ENCODE measurements at places on chromosomes 7 and 10. TPM values are rescaled to one million over a fixed set of nuclear protein-coding genes. Genes with fewer than 3 reads are reported as not detected.

CREB5 gene
- total RNA-seq, result 27.9 TPM

PSMG3 gene
- total RNA-seq, result 27.5 TPM

VTI1A gene
- total RNA-seq, result 31.1 TPM

MACC1 gene
- 46.0 TPM for total RNA-seq

CNPY1 gene
- not detected for total RNA-seq

CACNA2D1 gene
- total RNA-seq, result 18.9 TPM

PRKCQ gene
- total RNA-seq, result 0.43 TPM

HACD1 gene
- total RNA-seq, result 30.3 TPM

DNA sequence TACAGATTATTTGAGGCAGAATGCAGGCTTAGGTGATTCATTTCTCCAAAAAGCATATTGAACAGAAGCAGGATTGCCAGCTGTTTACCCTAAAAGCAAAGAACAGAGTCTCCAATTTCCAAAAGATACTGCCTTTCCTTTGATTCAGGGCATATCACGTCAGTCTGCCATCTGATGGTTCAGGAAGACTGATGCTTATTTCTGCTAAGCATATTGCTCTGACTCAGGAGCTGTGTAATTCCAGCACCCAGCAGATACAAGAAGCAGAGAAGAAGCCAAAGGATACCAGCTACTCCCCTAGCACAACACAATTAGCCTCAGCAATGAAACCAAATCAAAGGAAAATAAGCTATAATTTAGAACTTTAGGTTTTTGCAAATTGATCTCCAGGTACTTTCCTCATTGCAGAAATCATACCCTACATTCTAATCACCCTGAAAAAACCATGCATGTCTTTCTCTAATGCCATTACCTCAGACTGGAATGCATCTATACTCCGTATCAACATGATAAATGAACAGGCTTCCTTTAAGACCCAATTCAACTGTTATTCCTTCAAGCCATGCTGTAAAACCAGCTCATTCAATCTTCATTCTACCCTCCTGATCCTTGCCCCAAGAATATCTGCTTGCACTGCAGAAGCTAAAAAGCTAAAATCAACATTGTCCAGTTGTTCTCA, 55.1 kb downstream of the ABI1 start:
- peak; percentile 11 for DNase-seq

GRCh38 chr7:150860291-150860977, 8.1 kb downstream of the AOC1 start:
- no peak for DNase-seq

DNA sequence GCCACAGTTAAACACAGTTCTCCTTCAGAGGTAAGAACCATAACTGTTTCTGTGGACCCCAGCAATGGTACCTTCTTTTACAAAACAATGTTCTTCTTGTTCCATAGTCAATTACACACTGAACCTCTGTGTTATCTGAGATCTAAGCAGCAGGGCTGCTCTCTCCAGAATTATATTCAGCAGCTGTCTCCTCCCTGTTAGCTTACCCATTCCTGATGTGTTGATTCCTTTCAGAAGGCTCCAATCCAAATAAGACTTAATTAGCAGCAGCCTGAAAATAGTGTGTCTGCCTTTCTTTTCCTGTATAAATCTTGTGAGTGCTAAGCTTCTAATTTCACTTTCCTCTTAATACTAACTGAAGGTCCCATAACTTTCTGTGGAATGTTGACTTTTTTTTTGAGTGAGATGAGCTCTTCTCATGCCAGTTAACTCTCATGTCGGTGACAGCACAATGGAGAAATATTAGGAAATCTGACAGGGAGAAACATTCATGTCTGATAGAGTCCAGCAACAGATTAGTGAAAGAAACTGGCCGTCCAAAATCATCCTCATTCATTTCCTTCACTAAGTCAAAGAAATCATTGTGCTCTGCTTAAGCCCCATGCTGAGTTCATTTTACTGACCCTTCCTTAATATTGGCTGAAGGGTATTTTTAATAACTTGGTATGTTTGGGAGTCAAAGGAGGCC, 226.5 kb downstream of the PRKG1 start:
- no peak for DNase-seq

DNA sequence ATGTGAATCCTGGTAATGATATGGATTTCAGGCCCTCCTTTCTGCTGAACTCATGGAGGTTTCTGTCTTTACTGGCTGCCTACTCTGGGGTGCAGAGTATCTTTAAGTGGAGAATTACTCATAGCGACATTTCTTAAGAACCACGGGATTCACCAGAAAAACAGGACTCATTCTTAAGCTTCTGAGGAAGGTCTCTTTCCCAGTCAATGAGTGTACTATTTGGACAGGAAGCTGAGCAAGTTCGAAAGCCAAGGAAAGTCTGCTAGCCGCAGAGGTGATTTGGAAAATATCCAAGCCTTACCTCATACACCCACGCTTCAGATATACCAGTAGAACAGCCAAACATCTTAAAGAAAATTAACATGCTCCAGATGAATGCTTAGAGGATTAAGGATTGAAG, 377.6 kb upstream of the MYO3A start:
- peak; percentile 18 for DNase-seq

GRCh38 chr10:113982769-113983168, 60.9 kb upstream of the ADRB1 start:
- DNase-seq, result peak; percentile 49

- DNase-seq, result no peak
Observed at GRCh38 chr10:16883084-16883483, 65.9 kb upstream of the RSU1 start.

GRCh38 chr7:1552200-1552599, 3.8 kb downstream of the TMEM184A start:
- no peak for DNase-seq

DNA sequence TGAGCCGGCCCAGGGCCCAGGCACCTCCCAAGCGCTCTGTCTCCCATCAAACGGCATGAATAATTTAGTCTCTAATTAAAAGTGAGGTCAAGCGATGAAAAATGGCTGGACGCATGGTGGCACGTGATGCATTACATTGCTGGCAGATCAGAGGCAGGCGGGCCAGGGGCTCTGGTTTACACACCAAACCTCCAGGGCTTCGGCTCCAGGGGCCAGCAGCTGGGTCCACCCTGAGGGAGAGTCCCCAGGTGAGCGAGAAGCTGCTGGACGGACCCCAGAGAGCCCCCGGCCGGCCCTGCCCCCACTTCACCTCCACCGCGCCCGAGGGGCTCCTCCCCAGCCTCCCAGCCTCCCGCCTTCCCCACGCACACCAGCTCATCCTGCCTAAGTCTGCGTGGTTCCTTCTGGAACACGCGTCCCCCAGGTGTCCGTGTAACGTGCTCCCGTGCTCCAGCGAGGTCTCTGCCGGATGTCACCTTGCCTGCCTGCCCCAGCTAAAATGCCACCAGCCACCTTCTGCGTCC, 23.2 kb downstream of the UNCX start:
- DNase-seq, result no peak

GRCh38 chr7:105815576-105815975, 60.8 kb downstream of the ATXN7L1 start:
- no peak for DNase-seq

GRCh38 chr10:27744802-27745731, 552 bp downstream of the MKX start:
- DNase-seq, result peak; percentile 10

GRCh38 chr7:67566101-67566500, 569.5 kb downstream of the TYW1 start:
- no peak for DNase-seq

GRCh38 chr7:91465595-91466061, 201.4 kb downstream of the FZD1 start:
- no peak for DNase-seq

DNA sequence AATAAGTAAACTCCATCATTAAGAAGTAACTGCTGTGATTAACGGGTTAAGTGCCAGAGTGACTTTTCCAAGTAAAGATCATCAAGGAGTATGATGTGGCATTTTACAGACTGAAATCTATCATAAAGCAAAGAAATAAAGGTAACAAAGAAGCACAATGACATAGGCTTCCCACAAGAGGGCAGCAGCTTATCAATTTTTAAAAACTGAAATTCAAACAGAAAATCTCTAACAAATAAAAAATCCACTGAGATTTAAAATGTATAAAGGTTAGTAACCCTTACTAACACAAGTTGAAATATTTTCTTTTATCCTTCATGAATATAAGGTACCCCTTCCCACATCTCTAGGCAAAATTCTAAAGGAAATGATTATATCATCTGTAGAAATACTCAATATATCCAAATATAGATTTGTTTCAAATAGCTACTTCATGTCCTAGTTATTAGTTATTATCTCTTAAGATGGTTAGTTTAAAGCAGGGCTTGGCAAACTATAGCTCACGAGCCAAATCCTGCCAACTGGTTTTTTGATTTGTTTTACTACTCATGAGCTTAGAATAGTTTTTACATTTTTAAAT, 29.2 kb downstream of the FAM3C start:
- peak; percentile 32 for DNase-seq

DNA sequence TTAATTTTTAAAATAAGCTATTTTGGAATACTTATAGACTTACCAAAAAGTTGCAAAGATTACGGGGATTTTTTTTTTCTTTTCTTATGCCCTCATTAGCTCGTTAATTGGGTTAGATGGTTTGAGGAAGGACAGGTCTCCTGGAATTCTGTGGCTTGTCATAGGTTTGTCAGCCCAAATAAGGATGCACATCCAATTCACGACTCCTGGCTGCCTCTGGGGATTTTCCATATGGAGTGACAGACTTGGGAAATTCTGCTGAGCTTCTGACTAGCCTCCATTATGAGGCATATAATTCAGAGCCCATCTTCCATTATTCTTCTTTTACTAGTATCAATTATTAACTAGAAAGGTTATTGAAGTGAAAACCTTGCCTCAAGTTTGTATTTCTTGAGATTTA, 102.1 kb downstream of the AUTS2 start:
- DNase-seq, result no peak

GRCh38 chr7:113775804-113776203, 143.0 kb downstream of the PPP1R3A start:
- DNase-seq, result no peak

DNA sequence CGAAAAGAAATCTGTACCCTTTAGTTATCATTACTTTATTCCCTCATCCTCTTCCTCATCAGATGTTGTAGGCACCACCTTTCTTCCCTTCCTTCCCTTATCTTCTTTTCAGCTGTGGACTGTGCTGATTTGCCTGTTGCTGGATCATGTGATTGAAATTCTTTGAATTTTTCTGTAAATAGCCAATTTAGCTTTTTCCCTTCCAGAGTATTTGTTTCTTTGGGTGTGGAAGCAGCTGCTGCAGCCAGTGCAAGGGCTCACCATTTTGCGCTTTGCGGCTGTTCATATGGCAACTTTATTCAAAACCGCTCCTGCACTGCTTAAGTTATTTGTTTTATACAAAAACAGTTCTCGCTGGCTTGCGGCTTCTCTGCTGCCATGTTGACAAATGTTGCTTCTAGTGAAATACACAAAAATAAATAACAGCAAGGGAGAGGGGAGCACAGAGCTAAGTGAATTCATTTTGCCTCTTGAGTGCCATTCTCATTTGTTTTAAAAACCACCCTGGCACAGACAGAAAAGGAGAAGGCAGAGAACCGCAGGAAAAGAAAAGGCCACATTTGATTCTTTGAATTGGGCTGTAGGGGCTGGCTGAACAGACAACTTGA, 151.2 kb downstream of the AUTS2 start:
- no peak for DNase-seq

DNA sequence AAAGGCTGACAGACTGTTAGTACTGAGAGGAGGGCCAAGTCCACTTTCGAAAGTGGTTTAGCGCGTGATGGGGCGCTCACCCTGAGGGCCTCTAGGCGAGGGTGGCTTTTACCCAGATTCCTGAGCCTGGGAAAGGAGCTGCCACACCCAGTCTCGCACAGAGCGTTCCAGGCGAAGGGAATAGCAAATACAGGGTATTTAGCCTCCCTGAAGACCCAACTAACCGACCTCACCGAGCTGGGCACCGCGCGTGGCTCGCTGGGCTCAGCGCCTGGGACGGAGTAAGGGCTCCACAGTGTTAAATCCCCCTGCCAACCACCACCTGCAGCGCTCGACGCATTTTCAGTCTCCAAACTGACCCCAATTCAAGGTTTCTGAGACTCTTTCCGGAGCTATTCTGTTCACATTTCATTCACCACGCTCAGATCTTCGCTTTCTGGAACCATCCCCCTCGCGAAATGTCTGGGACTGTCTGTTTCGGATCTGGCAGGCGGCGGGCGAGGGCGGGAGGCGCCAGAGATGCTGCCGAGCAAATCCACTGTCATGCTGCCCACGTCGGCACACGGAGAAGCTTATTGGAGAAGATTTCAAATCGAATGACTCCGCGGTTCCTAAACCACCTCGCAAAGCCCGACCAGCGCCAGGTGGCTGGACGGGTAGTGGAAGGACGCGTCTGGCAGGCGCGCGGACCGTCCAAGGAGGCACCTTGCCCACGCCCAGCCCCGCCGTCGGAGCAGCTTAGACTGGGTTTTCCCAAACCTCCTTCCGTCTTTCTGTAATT, 1.4 kb upstream of the OSBPL3 start:
- peak; percentile 76 for DNase-seq

GRCh38 chr7:5701085-5701914, 80.2 kb downstream of the RNF216 start:
- DNase-seq, result no peak

- DNase-seq, result no peak
Observed at GRCh38 chr7:12013983-12014382, 182.0 kb upstream of the THSD7A start.

DNA sequence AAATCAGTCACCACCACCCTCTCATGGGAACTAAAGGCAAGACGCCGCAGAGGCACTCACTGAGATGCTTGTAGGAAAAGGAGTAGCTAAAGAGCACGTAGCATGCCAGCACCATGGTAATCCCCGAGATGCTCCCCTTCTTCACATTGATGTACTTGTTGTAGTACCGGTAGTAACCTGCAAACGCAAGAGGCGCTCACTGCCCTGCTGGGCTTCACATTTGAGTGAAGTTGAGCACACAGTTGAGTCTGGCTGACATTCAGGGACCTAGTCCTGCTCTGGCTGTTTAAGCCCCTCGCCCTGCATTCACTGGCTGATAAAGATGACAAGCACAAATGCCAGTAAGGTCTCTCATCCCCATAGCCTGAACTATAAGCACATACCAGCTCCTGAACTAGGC, 6.9 kb downstream of the ATP5MF start:
- DNase-seq, result no peak

GRCh38 chr7:70580161-70580560, 551.8 kb upstream of the GALNT17 start:
- DNase-seq, result no peak

DNA sequence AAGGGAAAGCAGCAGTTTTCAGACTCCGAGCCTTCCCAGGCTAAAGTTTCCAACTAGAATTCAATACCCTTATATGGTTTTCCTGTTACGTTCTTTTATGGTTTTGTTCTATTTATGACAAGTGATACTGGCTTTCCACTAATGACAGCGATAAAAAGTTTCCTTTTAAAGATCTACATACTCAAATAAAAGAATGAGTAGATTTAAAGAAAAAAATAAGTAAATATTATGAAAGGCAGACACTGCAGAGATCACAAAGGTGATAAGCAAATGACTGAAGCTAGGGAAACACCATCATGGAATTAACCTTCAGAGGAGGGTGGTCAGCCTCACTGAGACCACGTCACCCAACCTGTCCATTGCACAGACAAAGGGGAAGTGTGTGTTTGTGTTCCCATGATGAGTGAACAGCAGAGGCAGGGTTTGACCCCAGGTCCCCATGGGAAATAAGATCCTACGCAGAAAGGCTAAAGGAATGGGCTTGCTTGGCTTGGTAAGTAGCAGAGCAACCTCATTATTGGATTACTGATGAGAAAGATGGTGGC, 4.0 kb downstream of the VSIR start:
- no peak for DNase-seq

GRCh38 chr10:120342115-120342714, 114.8 kb upstream of the PLPP4 start:
- no peak for DNase-seq

Measured in hepatocyte (in vitro differentiated cells).